ENCODE measurements at places on chromosomes 1 and 21.

DNA sequence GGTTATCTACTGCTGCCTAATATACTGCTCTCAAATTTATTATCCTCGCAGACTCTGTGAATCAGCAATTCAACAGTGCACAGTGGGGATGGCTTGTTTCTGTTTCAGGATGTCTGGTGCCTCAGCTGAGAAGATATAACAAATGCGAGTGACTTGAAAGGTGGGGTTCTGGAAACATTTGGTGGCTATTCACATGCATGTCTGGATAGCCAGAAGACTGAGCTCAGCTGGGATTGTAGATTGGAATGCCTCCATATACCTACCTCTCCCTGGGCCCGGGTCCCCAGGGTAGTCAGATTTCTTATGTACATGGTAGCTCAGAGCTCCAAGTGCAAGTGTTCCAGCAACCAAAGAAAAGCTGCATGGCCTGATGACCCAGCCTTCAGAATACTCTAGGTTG, 176.3 kb downstream of the IER5 start:
- DNase-seq, result no peak

GRCh38 chr1:225963735-225964530, 22.9 kb upstream of the LEFTY2 start:
- DNase-seq, result no peak

GRCh38 chr1:163837206-163837605, 515.5 kb downstream of the NUF2 start:
- no peak for DNase-seq

DNA sequence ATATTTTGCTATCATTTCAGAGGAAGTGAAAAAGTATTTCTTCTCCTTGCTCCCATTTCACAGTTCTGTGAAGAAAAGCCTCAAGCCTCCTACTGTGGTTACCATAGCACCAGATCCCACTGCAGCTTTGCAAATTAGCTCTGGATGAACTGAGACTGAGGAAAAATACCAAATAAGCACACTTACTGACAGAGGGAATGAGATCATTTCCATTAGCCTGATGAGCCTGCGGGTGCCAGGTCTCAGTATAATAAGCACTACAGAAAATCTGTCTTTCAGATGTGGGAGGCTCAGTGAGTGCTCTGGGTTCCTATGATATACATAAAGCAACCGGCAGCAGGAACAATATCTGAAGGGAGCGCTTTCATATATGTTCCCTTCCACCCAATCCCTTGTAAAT, 21.4 kb downstream of the XKR8 start:
- no peak for DNase-seq

- DNase-seq, result no peak
Measured at GRCh38 chr1:22646384-22646783, 3.0 kb downstream of the C1QC start.

DNA sequence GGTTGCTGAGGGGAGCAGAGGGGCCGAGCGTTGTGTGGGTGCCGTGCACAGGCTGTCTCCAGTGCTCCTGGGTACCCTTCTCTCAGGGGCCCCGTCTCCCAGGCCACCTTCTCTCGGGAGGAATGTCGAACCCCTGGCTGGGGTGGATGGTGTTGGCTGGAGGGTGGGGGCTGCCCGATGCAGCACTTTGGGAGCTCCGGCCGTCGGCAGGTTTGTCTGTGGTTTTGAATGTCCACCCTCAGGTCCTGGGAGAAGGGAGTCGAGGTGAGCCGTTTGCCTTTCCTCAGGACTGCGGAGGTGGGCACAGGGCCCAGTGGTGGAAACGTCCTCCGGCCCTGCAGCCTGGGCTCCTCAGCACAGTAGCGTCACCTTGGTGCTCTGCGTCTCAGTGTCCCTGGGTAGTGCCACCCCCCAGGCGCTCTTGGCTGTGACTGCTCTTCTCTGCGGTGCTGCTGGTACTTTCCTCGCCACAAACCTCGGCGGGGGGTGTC, 14.5 kb downstream of the SLX9 start:
- DNase-seq, result no peak

DNA sequence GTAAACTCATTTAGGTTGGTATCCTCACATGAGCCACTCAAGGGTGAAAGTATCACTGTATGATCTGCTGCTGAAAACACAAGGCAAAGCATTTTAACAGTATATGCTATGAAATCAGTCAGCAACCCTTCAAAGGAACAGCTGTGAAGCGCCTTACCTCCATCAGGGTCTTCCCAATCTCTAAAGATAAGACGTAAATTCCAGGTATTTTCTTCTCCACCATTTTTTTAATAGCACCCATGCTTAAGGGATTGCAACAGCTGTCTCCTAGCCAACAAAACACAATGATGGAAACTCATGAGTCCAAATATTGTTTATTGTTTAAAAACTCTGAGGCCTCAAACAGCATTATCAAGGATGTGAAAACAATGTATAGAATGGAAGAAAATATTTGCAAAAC, 4.8 kb downstream of the PPT1 start:
- no peak for DNase-seq

DNA sequence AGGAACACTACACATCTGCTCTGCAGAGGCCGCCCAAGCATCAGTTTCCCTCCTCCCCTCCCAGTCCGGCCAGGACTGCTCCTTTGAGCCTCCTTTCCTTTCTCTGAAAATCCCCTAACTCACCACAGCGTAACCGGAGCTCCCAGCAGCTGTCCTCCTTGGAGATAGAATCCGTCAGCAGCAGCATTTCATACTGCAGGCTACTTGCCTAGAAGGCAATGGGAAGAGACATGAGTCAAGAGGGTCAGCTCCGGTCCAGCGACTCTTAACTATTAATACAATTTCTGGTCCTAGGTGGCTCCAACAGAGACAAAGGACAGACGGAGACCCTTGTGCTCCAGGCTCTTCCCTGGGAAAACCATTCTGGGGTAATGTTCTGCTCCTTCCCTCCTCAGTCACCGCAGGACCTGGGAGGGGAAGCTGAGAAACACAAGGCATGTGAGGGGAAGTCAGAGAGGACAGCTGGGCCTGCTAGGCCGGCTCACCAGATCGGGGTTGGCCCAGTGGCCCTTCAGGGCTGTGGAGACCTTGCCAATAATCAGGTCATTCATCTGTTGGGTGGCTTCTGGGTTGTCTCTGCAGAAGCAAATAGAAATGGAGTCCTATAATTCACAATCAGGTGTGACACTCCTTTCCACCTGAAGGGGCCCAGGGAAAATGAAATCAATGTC, 99.7 kb downstream of the UBR4 start:
- DNase-seq, result no peak

DNA sequence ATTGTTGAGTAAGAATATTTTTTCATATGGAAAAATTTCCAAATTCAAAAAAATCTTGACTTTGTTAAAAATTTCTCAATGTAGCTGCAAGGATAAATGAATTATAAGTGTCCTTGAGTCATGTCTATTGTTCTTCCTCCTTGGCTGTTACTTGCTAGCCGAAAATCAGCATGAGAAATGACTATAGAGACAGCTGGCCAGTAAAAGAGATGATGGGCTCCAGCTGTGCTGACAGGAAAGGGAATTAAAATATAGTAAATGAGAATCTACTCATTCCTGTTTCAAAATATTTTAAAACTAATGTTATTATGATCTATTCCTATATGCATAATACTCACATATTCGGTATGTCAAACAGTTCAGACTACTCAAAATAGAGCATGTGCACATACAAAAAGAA, 1292.6 kb downstream of the BRINP3 start:
- no peak for DNase-seq

DNA sequence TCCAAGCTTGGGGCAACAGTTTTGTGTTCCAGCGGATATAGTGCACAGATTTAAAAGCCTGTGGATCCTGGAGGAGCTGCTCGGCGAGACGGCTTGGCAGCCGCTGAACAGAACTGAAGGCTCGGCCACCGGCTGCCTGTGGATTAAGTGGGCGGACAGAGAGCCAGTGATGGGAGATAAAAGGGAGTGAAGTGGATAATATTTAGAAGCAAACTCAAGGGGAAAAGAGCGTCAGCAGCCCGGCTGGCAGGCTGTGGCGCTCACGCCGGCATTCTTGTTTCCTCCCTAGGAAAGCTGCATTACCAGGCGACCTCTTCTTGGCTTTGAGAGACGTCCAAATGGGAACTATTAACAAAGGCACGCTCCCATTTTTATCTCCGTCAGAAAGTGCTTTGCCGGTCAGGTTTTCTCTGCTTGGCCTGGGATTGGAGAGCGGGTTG, 10.4 kb downstream of the TRABD2B start:
- no peak for DNase-seq

- no peak for DNase-seq
Measured at GRCh38 chr1:59361766-59362165, 64.9 kb downstream of the FGGY start.

GRCh38 chr21:20698585-20698984, 299.6 kb upstream of the NCAM2 start:
- DNase-seq, result no peak

GRCh38 chr1:221087919-221088318, 208.7 kb downstream of the HLX start:
- no peak for DNase-seq

DNA sequence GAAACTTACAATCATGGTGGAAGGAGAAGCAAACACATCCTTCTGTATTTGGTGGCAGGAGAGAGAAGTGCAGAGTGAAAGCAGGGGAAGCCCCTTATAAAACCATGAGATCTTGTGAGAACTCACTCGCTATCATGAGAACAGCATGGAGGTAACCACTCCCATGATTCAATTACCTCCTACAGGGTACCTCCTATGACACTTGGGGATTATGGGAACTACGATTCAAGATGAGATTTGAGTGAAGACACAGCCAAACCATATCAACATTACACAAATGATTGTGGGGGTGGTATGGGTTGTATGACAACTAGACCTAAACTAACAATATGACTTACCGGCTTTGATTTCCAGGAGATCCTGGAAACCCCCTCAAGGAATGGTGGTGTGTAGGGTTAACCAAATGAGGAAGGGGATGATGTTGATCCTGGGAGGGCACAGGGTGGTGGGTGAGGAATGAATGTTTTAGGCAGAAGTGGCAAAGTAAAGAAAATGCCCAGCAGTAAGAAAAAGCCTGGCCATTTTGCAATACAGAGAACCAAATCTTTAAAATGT, 80.5 kb downstream of the FGGY start:
- DNase-seq, result no peak

GRCh38 chr21:45143855-45144254, 69.5 kb downstream of the ADARB1 start:
- no peak for DNase-seq

All from esophagus squamous epithelium (tissue), 5 donors.